Progenitor cell of endocrine pancreas (in vitro differentiated cells): ENCODE measurements at places on chromosomes 6 and 20.

GRCh38 chr6:113629256-113629655, 227.9 kb upstream of the MARCKS start:
- DNase-seq: no peak

DNA sequence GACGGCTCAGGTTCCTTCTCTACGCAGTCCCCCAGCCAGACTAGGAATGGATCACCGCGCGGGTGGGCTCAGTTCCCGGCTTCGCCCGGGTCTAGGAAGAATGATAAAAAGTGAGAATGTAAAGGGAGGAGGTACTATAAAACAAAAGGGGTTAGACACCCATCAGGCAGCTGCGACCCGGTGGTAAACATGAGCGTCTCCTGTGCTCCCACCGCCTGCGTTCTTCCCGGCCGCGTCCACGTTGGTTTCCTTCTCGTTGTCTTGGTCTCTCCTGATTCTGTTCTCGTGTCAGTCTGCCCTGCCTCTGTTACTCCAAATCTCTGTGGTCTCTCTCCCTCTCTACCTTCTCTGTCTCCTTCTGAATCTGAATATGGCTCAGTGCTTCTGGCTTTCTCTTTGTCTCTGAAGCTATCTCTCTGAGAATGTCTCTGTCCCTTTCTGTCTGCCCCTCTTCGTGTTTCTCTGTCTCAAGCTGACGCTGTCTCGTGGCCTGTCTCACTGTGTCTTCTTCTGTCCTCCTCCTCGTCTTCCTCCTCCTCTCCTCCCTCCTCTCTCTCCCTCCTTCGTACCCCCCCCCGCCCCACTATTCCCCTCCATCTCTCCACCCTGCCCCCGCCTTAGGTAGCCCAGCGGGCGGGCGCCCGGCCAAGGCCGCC, 41.6 kb upstream of the FOXP4 start:
- DNase-seq: no peak

GRCh38 chr6:35557239-35557638, 44.5 kb upstream of the TULP1 start:
- DNase-seq: no peak

DNA sequence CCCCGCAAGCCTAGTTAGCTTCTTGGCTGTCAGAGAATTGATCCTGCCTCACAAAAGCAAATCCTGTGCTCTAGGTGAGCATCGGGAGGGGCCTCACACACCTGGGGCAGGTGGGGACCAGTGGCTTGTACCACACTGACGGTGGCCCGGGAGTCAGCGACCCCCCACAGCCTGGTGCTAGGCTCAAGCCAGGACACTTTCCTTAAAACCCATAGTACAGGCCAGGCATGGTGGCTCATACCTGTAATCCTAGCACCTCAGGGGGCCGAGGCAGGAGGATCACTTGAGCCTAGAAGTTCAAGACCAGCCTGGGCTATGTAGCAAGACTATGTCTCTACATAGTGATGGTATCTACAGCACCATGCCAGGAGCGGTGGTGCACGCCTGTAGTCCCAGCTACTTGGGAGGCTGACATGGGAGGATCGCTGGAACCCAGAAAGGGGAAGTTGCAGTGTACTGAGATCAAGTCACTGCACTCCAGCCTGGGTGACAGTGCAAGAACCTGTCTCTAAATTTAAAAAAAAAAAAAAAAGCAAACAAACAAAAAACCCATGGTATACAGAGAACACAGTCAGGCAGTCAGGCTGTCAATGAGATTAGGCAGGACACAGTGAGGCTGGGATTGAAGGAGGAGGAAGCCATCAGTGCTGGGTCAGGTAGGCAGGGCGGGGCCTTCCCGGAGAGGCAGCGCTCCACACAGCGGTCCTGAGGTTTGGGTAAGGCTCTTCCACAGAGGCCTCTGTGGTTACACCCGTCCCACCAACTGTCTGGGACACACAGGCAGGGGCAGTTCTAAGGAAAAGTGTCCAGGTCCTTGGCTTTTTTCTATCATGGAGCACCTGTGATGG, 41.3 kb downstream of the SYNJ2 start:
- no peak for DNase-seq

GRCh38 chr20:17856024-17856564, 112.5 kb downstream of the SNX5 start:
- DNase-seq: no peak

GRCh38 chr6:8743170-8743745, 307.9 kb upstream of the SLC35B3 start:
- no peak for DNase-seq

DNA sequence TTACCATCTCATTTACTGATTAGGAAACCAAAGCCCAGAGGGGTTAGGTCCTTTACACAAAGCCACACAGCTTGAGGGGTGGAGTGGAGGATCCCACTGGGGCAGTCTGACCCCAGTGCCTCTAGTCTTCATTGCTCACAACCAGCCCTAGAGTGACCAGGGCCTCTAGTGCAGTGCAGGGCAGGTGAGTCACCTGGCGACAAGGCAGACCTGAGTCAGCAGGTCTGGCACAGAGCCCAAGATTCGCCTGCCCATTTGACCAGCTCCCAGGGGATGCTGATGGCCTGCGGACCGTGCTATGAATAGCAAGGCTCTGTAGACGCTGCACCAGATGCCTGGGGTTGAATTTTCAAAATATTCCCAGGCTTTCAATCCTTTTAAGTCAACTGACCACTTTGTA, 29.9 kb downstream of the CDH26 start:
- DNase-seq: no peak

DNA sequence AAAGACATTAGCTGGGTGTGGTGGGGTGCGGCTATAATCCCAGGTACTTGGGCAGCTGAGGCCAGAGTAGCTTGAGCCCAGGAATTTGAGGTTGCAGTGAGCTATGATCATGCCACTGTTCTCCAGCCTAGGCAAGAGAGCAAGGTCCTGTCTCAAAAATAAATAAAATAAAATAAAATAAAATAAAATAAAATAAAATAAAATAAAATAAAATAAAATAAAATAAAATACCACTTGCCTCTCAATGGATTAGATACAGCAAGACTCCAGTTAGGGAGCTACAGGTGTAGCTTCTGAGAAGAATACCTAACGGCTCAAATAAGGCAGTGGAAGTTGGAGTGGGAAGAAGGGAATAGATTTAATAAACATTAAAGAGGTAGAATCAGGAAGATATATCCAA, 13.7 kb upstream of the PAK5 start:
- no peak for DNase-seq

GRCh38 chr20:44442298-44443070, 33.2 kb upstream of the TTPAL start:
- no peak for DNase-seq

DNA sequence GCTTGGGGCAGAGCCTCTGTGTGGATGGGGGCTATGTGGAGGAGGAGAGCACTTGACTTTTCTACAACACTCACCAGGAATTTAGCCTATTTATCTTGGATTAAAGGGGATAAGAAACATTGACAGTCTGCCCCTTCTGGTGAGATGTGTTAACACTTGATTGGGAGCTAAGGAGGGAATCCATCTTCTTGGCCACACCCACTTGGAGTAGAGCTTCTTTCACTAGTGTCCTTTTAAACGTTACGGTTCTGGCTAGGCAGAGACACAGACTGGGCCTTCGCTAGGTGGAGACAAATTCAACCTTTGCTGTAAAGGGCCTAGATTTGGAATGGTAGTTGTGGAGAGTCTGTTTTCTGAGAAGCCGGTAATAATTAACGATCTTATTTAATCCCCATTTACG, 15.5 kb upstream of the TPBG start:
- no peak for DNase-seq

DNA sequence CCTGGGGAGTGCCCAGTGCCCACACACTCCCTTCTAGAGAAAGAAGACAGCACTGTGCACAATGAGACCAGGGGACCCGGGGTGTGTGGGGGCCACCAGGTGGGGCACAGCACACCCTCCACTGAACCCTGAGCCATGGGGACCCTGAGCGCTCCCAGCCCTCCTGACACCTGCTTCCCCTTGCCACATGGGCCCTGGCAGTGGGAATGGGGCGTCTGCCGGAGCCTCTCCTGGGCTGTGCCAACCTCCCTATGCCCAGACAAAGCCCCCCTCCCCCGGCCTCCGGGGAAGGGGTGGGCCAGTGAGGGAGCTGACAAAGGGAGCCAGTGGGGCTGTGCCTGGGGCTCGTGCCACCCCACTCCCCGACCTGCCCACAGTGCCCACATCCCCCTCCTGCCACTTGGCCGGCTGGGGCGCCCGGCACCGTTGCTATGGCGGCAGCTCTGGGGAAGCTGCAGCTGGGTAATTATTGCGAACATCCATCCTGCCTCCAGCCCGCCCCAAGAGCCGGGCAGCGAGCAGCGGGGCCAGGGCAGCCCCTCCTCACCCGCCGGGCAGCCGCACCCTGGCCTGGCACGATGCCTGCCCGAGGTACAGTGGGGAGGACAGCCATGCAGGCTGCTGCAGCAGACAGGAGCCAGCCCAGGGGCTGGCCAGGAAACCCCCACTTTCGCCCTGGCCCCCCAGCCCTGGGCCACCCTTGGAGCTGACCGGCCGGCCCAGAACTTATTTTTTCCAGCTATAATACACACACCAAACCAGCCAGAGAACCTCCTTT, 41.9 kb upstream of the NOL4L start:
- no peak for DNase-seq

- DNase-seq: no peak
Observed at GRCh38 chr6:154931711-154932424, 63.2 kb upstream of the TIAM2 start.

- no peak for DNase-seq
Observed at GRCh38 chr20:18042229-18042628, 15.5 kb downstream of the OVOL2 start.

DNA sequence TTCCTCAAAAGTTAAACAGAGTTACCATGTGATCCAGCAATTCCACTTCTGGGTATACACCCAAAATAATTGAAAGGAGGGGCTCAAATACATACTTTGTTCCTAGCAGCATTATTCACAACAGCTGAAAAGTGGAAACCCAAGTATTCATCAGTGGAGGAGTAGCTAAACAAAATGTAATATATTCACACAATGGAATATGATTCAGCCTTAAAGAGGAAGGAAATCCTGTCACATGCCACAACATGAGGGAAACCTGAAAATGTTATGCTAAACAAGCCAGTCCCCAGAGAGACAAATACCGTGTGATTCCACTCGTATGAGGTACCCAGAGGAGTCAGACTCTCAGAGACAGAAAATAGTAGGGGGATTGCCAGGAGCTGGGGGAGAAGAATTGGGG, 44.5 kb downstream of the PXDC1 start:
- DNase-seq: no peak

DNA sequence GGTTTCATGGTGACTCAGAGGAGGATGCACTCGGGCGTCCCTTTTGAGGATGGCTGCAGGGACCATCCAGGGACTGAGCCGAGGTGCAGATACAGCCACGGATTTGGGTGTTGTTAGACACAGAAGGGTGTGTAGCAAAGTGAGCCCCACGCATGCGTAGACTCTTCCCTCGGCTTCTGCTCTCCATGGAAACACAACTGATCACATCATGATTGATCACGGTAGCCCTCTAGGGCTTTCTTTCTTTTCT, 606 bp upstream of the ULBP1 start:
- no peak for DNase-seq
